Large intestine (tissue), 12 donors: ENCODE measurements at places on chromosomes 13 and 19.

GRCh38 chr13:79874396-79875360, 393.7 kb downstream of the NDFIP2 start:
- no peak for DNase-seq

GRCh38 chr13:45621950-45622349, 6.4 kb upstream of the ERICH6B start:
- no peak for DNase-seq

- DNase-seq, result no peak
Observed at GRCh38 chr19:47351548-47351947, 2.4 kb downstream of the DHX34 start.

DNA sequence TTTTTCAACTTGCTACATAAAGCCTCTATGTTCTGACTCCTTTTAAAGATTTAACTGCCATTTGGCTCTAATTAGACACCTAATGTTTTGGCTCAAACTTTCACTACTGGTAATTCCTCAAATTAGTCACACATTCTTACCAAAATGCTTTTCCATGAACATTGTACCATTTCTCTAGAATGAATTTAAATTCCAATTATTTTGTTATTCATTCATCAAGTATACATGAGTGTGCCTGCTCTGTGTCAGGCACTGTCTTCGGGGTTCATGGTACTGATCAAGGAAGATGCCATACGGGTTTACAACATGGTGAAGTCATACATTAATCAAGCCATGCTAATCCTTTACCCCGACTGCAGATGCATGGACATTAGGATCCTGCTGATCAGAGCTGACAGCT, 69.1 kb upstream of the POSTN start:
- DNase-seq, result no peak

- DNase-seq, result no peak
Observed at GRCh38 chr13:41919741-41920487, 41.0 kb downstream of the VWA8 start.

GRCh38 chr19:14402332-14403144, 16.6 kb downstream of the DDX39A start:
- DNase-seq, result peak; percentile 1

DNA sequence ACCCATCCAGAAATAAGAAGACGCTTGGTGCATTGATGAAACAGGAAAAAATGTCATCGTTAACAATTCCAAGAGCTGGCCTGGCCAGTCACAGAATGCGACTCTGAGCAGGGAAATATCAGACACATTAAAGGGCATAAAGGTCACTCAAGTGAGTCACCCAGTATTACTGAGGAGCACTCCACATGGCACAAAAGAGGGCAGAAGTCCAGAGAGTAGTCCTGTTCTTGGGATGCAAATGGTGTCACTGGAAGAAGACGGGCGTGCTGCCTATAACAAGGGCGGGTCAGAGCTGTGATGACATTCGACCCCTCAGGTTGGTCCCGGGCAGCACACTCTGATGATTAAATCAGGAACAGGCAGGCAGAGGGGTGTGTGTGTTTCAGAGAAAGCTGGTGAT, 720.3 kb downstream of the UQCRFS1 start:
- DNase-seq, result no peak

DNA sequence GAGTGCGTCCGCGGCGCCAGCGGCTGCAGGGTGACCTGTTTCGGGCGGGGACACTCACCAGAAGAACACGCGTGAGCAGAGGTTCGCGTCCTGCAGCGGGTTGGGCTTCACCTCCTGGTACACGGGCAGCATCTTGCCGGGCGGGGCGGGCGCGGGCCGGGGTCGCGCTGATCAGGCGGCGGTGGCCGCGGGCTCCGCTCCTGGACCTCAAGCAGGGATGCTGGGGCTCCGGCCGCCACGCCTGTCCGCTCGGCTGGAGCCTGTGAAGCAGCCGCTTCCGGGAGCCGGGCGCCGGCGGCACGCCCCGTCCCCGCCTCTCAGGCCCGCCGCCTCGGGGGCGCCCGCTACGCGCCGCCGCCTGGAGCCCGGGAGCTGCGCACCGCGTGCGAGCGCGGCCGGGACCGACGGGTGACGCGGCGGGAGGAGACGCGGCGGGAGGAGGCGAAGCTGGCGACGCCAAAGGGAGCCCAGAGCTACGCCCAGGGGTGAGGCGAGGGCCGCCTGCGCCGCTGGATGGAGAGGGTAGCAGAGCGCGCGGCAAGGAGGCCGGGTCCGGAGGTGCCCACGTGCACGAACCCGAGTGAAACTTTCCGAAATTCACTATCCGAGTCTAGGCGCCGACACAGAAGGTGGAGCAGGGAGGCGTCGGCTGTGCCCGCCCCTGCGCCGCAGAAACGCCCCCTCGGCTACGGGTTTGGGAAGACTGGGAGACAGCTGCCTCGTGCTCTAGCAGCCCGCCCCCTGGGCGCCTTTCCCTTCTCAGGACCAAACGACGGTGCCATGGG, at the start of gene ABCC4:
Gene ABCC4, minus strand, starts transcription at position 269 of the 785 bp plus-strand sequence. Its CDS starts 137 bp downstream, at position 132.
- DNase-seq, result peak; percentile 84

DNA sequence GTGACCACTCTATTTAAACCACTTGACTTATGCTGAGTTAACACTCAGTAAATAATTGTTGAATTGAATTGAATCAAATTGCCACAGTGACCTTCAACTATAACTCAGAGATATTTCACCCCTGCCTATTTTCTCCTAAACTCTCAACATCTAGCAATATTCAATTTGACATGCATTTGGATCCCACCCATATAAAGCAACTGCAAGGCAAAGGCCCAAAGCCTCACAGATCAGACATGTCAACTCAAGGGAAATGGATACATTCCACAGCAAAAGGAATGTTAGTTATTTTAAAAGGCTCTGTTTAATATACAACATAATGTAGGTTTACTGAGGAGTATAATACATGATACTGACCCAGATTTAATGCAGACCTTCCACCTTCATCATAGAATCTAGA, 107.4 kb downstream of the KCTD12 start:
- no peak for DNase-seq

- DNase-seq, result peak; percentile 71
Observed at GRCh38 chr19:718991-719512, 10.3 kb downstream of the PALM start.

DNA sequence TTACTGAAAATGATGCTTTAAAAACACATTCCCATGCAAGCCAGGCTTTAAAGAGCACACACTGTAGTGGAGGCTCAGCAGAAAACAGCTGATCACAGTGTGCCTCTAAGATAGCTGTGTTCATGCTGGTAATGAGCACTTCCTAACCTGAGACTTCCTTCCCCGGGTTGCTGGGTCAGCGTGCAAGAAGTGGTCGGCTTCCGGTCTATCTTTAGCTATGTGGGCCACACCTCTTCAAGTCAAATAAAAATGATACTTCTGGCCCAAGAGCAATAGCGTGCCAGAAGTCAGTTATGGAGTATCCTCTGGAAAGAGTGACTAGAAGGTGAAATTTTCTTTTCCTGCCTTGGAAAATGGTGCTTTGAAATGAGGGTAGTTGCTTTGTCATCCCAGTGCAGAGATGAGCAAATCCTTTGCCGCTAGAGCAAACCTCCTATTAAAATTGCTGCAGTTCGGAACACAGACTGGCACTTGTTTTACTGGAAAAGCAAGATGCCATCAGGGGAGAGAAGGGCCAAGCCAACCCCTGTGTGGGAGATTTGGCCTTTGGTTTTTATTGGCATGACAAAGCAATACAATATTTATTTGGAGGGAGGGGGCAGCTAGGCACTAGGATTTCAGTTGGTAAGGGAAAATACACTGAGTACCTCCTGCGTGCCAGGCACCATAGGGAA, 64.2 kb downstream of the ARHGAP35 start:
- peak; percentile 40 for DNase-seq

GRCh38 chr13:113817860-113818691, 45.8 kb downstream of the GAS6 start:
- DNase-seq, result no peak

DNA sequence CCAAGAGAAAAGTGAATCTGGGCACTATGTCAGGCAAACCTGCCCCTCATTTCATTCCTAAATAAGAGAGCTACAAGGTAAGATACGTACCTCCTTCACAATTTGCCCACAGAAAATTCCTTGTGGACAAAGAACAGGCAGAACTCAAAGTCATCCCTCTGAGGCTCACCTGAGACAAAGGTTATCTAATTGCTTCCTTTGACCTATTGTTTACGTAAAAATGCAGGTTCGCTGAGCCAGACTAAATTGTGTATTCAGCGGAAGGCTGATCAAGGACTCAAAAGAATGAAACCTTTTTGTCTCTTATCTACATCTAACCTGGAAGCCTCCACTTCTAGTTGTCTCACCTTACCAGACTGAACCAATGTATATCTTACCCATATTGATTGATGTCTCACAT, 213.3 kb downstream of the POSTN start:
- no peak for DNase-seq

GRCh38 chr19:46704379-46705076, 12.4 kb downstream of the PRKD2 start:
- no peak for DNase-seq

DNA sequence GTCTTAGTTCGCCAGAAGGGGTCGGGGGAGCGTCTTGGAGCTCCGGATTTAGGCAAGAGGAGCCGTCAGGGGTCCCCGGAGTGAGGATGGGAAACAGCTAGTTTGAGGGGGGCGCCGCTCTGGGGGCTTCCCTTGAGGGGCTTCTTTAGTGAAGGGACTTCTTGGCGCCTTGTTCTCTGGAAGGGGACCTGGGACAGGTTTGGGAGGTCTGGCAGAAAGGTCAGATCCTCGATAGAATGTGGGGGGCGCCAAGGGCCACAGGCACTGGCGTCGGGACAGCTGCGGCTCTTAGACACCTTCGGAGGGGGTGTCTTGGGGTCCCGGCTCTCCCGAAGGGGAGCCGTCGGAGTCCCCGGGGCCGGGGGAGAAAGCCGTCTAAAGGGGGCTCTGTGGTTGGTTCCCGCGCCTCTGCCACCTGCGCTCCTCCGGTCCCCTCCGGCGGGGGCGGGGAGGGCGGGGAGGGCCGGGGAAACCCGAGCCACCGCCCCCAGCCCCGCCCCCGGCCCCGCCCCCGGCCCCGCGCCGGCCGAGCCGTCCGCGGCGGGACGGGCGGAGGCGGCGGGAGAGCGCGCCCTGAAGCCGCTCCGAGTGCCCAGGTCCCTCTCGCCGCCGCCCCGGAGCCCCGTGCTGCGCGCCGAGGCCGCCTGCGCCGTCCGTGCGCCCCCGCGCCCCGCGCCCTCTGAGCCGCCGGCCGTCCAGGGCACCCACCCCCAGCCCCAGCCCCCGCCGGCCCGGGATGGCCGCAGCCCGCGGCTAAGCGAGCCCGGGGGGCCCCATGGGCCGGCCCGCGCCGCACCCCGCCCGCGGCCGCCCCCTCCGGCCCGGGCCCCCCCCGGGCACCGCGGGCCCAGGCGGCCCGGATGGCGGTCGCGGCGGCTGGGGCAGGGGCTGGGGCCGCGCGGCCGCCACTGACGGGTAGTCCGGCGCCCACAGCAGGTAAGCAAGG, at the start of gene NRTN:
Gene NRTN, plus strand, starts transcription at position 552 of the 946 bp plus-strand sequence. CDS start 19,099 bp downstream, outside the sequence.
- no peak for DNase-seq

DNA sequence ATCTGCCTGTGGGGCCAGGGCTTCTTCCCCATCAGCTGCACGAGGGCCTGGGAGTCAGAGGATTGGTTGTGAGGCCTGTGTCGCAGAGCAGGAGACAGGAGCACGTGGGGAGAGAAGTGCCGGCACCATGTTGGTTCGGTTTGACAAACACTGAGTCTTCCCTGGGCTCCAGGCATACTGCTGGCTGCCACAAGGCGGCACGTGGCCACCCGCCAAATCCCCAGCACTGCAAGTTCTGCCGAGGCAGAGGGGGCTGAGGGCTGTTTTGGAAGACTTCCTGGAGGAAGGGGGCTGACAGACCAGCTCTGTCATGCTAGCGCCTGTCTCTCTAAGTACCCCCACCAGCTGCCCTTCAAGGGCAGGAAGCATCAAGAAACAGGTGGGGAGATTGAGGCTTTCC, 9.5 kb downstream of the SHANK1 start:
- no peak for DNase-seq

DNA sequence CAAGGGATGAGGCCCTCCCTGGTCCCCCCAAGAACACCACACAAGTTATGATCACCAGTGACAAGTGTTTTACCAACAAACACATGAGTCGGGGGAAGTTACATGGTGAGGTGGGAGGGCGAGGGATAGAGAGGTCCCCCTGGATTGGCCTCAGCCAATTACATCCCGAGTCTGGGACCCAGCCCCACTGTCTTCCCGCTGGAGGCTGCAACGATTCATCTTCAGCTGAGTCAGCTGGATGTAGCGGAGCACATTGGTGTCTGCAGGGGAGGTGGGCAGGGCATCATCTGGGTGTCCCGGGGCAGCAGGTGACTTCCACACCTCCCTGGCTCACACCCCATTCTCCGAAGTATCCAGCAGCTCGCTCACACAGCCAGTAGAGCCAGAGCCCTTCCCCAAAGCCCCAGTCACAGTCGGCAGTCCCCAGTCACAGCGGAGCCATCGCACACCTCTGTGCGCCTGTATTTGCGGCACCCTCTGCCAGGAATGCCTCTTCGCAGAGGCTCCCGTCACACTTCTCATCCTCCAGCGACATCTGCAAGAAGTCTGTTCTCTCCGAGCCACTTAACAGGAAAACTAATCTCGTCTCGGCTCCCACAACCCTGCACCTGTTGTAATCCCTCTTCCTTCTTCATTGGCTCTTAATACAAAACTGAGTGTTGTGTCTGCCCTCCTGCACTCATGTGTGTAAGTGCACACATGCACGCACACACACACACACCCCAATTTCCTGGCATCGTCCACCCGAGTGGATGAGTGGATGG, 2.0 kb downstream of the TTC9B start:
- DNase-seq, result no peak

- DNase-seq, result no peak
Observed at GRCh38 chr13:51923983-51924539, 62.3 kb downstream of the CCDC70 start.

- no peak for DNase-seq
Observed at GRCh38 chr19:31352782-31353651, 3.8 kb upstream of the TSHZ3 start.
